ENCODE measurements at places on chromosomes 5 and 9.

DNA sequence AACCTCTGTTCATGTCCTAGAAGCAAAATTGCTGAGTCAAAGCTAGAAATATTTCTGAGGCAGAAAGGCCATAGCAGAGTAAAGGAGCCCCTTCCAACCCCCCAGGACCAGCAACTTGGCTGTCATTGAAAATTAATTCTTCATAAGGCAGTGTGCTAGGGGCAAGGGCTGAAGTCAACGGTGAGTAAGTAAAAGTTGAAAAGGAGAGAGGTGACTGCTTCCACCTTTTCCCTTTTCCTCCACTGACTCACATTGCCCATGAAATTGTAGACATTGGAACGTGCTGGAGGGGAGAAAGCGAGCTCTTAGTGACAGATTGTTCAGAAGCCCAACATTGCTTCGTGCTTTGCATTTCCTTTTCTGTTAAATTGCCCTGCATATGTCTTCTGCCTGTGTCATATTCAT lies 19.1 kb downstream of the GLRA1 start:
- no peak for DNase-seq

- DNase-seq = no peak
Observed at GRCh38 chr9:101792475-101792874, 54.0 kb upstream of the GRIN3A start.

DNA sequence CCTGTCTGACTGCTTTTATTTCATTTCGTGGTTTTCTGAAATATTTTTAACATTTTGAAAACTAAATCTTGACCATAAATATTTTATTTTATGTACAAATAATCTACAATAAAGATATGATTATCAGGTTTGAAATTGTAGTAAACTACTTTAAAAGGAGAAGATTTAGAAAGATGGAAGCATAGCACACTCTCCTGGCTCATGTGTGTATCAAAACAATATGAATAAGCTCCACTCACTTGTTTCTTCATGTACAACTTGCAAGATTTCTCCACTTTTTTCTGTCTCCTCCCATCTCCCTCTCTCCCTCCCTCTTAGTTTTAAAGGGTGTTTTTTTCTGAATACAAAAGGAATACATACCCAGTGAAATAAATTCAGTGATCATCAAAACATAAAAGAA lies 15.4 kb upstream of the VPS13A start:
- no peak for DNase-seq

- no peak for DNase-seq
Observed at GRCh38 chr5:18299166-18299565, 664.9 kb downstream of the TAF11L14 start.

DNA sequence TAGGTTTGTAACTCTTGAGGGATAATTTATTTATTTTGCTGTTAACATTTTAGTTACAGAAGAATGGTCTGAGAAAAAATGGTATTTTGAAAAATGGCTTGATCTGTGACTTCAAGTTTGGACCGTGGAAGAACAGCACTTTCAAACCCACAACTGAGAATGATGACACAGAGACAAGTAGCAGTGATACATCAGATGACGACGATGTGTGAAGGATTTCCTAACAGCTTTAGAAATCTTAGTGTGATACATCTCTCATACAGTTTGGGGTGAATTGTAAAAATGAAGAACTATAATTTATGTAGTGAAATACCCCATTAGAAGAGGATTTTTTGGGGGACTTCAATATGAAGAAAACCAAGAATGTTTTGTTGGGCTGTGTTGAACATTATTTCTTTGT lies 88.7 kb downstream of the GPBP1 start:
- no peak for DNase-seq

GRCh38 chr5:170546282-170546681 lies 42.5 kb downstream of the KCNIP1 start:
- no peak for DNase-seq

GRCh38 chr9:116717150-116717549 lies 30.0 kb downstream of the TRIM32 start:
- DNase-seq = no peak

DNA sequence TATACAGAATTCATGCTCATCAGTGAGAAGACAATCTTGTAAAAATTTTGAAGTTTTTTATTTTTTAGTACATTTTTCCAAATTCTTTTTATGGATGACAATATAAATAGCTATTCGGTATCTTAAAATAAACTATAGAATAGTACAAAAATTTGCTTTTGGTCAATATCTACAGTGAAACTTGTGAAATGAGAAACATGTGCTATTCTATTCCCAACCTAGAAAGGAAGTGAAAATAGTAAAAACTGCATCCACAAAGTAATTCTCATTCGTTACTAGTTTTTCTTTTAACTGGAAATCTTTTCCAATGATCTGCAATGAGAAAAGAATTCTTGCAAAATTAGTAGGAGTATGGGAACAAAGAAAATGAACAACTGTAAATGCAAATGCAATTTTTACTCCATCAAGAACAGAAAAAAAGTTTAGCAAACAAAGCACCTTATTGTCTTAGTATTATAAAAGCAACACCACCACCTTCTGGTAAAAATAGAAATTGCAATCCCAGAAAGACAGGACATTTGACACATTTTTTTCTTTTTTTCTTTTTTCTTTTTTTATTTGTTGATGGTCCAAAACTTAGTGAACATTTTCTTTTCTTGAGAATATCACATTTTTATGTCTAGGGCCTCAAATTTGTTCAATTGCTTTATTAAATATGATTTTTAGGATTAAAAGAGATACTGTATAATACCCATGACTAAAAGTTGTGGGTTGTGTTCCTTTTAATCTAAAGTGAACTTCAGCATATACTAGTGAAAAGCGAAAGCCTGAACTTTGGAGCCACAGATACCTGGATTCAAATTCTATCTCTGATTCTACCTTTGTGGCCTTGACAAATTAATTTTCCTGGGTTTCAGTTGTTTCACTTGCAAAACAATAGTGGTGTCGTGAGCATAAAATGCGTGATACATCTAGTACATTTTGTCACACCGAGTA lies 72.3 kb downstream of the SLCO4C1 start:
- DNase-seq = peak; percentile 87

DNA sequence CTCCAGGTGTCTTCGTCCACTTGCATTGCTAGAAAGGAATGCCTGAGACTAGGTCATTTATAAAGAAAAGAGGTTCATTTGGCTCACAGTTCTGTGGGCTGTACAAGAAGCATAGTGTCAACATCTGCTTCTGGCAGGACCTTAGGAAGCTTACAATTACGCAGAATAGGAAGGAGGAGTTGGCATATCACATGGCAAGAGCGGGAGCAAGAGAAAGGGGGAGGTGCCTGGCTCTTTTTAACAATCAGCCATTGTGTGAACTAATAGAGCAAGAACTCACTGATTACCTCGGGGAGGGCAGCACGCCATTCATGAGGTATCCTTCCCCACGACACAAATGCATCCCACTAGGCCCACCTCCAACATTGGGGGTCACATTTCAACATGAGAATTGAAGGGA lies 134.4 kb upstream of the EFNA5 start:
- DNase-seq = no peak

GRCh38 chr9:12469084-12469483 lies 224.1 kb upstream of the TYRP1 start:
- DNase-seq = peak; percentile 52

DNA sequence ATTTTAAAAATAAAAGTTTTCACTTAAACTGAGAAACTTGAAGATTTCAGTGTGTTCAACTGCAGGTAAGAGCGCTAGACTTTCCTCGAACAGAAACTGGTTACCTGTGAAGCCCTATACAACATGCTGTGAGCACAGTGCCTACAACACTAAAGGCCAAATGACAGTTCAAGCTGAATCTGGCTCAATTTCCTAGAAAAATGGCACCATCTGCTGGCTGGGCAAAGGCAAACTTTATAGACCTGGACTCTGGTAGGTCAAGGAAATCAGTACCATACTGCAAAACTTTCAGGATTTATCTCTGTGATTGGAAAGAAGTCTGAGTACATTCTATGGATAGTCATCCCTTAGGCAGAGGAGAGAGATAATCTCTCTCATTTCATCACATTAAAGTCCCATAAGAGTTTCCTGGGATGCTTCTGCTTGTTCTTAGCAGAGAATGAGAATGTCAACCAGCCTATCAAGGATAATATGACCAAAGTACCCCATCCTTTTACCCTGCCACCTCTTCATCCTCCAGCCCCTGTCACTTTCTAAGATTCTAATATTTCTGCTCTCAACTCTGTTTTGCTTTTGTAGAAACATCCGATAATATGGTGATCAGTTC lies 31.8 kb upstream of the FOXB2 start:
- peak; percentile 86 for DNase-seq

DNA sequence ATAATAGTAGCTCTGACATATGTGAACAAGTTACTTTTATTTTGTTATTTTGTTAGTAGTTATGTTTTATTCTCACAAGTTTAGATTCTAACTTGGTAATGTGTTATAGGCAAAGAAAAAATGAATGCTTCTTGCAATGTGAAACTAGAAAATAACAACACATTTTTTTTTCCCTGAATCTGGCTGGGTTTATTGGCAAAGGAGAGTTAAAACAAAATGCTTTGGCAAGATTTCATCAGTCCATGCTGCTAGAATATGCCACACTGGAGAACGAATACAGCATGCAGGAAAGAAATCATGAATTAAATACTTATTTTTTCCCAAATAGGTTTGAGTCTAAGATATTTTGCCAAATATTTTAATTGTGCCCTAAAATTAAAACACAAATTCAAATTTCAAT lies 1048.1 kb upstream of the ACO1 start:
- DNase-seq = no peak

GRCh38 chr5:17019324-17019723 lies 83.2 kb upstream of the MYO10 start:
- DNase-seq = no peak

DNA sequence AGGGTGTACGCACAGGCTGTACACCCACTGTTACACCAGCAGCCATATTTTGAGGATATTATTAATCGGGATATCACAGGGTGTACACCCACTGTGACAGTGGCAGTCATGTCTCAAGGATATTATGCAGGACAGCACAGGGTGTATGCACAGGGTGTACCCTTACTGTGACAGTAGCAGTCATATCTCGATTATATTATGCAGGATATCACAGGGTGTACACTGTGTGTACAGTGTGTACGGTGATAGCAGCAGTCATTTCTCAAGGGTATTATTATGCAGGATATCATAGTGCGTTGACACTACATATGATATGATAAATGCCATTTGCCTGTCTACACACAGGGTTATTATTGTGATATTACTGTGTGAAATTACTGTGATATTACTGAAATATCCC lies 80.5 kb upstream of the SLC25A48 start:
- no peak for DNase-seq

- peak; percentile 43 for DNase-seq
Observed at GRCh38 chr5:139133282-139133681, 64.9 kb downstream of the SIL1 start.

DNA sequence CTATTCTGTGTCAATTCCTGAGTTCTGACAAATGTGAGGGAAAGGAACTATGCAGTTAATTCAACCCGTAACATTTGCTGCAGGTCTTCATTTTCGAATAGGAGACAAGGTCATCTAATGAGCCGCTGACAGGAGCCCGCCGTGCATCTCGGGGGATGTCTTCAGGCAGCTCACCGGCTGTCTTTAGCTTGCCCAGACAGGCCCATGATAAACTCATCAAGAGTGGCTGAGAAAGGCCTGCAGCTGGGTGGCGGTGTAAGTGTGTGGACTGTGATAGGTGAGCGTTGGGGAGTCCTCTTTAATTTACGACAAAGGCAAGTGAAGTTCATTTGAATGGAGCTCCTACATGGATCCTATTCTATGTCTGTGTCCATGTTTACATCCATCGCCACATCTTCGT lies 190.5 kb downstream of the ADCY2 start:
- DNase-seq = no peak

DNA sequence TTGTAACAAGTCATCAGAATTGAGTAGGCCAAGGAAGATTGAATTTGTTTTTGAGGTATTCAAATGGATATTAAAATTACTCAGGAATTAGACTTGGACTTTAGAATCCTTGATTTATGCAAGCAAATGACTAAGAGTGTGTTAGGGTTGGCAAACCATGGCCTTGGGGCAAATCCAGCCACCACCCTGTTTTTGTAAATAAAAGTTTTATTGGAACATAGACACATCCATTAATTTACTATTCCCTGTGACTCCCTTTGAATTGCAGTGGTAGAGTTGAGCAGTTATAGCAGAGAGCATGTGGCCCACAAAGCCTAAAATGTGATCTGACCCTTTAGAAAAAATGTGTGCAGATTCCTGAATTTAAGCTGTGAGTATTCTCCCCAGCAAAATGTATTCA lies 115.6 kb downstream of the WDR70 start:
- DNase-seq = no peak

GRCh38 chr9:12060067-12060466 lies 633.1 kb upstream of the TYRP1 start:
- no peak for DNase-seq

- peak; percentile 50 for DNase-seq
Observed at GRCh38 chr5:112276991-112277390, 142.1 kb downstream of the EPB41L4A start.

DNA sequence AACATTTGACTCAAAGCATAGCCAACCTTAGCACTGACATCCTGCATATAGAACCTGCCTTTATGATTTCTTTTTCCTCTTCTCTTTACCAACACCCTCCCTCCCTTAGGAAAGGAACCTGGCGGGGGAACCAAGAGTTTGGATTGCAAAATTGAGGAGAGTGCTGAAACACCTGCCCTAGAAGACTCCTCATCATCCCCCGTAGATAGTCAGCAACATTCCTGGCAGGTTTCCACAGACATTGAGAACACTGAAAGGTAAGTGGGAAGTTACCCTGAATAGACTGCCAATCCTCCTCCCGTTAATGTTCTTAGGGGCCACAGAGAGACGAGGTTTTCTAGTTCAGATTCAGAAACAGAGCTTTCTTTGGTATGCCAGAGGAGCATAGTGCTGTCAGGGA lies 88.8 kb downstream of the RGS7BP start:
- DNase-seq = no peak

- no peak for DNase-seq
Observed at GRCh38 chr5:98742396-98743073, 30.9 kb upstream of the RGMB start.

DNA sequence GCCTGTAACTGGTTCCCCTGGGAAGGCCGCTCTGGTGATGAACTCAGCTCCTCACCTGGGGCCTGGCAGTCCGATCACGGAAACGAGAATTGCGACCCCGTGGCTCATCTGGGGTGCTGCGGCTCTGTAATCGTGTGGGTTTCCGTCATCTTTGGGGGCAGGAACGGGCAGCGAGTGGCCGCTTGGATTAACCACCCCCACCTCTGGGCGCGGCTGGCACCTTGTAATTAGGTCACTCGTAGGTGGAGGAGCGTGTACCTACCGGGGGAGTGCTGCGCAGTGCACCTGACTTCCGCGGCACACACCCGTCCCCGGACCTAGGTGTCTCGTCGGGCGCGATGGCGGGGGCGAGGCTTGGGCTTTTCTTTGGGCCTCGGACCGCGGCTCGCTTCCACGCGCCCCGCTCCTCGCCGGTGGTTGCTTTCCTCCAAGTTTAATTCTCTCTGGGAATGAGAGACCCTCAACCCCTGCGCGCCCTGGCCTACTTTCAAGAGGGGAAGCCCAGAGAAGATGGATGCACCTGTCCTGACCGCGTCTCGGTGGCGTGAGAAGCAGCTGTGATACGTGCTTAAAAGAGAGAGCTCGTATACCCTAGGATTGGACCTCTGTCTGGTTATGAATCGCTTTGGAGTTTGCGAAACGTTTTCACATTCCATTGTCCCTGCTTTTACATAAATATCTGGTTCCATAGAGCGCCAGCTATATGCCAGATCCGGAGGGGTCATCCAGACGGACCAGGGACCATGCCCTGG lies 744 bp upstream of the PPP2CA start:
- peak; percentile 97 for DNase-seq

Data from DMS53 (cell line).